NCI-H446 treated with DMSO at 0.1 percent for 48 hours (cell line): ENCODE measurements at places on chromosomes 4 and X.

- DNase-seq: no peak
These were observed 25.8 kb upstream of the LIMCH1 start for GRCh38 chr4:41512136-41512535.

DNA sequence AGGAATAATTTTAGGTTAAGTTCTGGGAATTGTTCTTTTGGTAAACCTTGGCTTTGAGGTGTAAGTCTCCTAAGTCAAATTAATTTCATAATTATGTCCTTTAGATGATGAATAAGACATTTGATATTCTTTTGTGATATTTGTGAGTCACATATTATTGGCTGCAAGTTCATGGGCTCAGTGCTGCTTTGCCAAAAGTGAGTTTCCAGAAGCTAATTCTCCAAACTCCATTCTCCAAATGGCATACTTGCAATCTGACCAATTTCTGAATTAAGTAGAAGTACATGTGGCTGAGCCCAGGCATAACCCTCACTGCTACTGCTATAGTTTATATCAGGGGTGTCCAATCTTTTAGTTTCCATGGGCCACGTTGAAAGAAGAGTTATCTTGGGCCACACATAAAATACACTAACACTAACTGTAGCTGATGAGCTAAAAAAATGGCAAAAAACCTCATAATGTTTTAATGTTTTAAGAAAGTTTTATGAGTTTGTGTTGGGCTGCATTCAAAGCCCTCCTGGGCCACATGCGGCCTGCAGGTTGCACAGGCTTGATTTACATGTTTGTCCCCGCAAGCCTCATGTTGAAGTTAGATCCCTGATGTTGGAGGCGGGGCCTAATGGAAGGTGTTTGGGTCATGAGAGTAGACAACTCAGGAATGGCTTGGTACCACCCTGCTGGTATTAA lies 196.1 kb downstream of the ZNF330 start:
- no peak for DNase-seq

- no peak for DNase-seq
These were observed 313.4 kb upstream of the SLC7A11 start for GRCh38 chr4:138555584-138555983.

DNA sequence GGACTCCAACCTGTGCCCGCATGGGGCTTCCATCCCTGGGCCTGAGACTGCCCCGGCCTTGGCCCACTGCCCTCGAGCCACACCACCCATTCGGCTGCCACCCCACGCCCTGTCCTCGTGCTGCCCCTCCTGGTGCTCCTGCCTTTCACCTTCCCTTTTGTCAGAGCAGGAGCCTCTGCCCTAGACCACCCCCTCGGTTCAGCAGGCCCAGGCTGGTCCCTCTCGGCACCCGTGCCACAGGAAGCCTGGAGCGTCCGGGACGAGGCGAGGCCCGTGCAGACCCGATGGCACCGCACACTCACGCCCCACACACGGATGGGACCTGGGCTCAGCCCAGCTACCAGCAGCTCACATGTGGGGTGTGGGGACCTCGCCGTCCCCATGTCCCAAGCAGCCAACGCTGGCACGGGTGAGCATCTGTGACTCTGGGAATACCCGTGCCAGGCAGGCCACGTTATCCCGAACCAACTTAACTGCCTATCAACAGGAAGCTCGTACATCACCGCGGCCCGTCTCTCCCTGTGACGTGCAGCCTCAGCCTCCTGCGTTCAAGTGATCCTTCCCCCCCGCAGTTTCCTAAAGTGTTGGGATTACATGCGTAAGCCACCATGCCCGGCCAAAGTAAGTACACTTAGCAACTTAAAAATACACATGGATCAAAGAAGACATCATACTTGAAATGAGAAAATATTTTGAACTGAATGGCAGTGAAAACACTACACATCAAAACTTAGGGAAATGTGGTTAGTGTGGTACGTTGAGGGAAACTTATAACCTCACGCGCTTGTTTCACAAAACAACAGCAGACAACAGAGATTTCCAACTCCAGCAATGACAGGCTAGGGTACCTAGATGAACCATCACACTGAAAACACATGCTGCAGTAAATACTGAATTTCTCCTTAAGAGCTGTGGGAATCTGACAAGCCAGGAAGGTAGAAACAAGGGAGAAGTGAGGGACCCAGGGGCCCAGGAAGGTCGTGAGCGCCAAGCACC lies 29.0 kb downstream of the LRPAP1 start:
- no peak for DNase-seq

DNA sequence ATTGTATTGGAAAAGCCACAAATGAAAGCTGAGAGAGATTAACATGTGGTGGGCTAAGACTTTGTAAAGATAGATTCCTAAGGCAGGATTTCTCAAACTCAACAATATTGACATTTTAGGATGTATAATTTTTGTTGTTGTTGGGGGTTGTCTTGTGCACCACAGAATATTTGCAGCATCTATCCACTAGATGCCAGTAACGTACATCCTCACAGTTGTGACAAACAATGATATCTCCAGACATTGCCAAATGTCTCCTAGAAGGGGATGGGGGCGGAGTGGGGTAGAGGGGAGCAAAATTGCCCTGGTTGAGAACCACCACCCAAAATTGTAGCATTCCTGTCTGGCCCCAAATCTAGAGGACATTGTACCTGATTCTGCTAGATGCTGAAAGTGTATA lies 14.7 kb upstream of the CBR4 start:
- DNase-seq: peak; percentile 32

GRCh38 chr4:15753786-15754185 lies 24.3 kb upstream of the CD38 start:
- DNase-seq: no peak

DNA sequence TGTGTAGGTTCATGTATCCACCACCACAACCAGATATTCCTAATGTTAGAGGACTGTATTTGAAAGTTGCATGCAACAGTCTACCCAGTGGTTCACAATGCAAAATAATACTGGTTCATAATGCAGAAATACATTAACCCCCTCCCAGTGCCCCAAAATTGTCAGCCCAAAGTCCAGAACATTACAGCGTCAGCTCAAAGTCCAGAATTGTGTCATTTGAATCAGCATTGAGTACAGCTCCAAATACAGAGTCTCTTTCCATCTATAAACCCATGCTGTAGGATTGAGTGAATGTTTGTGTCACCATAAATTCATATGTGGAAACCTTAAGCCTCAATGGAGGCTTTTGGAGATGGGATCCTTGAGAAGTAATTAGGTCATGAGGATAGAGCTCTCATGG lies 54.0 kb downstream of the MCUB start:
- DNase-seq: no peak

DNA sequence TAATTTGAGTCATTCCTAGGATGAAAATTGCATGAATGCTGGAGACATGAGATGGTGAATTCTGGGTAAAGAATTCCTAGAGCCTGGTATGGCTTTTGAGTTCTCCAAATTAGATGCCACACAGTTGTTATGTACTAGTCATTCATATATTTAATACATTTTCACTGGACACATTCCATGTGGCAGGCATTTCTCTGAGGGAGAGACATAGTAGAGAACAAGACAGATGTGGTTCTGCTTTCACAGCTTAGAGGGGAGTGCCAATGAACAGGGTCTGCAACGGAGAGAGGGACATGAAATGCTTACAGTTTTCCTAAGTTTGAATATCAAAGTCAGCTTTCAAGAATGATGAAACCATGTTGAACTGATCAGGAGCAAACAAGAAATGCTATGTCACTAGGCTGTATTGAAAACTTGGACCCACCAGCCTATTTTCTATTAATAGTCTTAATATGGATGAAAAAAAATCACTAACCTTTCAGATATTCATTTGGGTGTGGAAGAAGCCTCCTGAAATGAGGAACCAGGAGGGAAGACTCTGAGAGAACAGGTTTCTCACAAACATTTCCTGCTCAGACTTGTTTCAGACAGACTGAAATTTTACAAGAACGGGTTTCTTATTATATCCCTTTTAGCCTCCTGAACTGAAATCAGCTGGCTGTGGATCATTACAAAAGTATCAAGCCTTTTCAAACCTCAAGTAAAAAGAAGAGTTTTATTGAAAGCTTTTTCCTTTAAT lies 276.0 kb upstream of the TET2 start:
- no peak for DNase-seq

DNA sequence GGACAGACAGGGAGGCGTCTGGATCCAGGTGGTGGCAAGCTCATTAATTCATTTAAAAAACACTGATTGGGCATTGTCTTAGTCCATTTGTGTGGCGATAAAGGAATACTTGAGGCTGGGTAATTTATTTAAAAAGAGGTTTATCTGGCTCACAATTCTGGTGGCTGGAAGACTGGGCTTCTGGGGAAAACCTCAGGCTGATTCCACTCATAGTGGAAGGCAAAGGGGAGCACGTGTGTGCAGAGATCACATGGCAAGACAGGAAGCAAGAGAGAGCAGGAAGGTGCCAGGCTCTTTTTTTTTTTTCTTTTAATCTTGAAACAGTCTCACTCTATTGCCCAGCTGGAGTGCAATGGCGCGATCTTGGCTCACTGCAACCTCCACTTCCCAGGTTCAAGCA lies 100.2 kb upstream of the METTL14 start:
- DNase-seq: no peak

GRCh38 chr4:42101446-42101975 lies 50.9 kb downstream of the BEND4 start:
- no peak for DNase-seq

- no peak for DNase-seq
These were observed 1294.9 kb downstream of the ADGRL3 start for GRCh38 chr4:62495032-62495431.

DNA sequence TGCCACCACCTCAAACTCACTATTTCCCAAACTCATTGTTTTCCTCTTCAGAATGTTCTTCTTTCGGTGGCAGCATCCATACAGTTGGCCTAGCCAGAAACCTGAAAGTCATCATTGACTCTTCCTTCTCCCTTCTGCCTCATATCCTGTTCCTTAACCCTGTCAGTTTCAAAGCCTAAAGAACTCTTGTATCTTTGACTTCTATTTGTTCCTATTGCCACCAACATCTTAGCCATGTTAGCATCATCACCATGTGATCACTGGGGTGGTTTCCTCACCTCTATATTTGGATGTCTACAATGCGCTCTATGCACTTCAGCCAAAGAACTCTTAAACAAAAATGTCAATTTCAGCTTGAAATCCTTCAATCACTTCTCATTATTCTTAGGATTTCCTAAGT lies 29.0 kb downstream of the DDX60L start:
- DNase-seq: no peak

- no peak for DNase-seq
These were observed 105.5 kb downstream of the PRRG1 start for GRCh38 chrX:37454537-37455285.

DNA sequence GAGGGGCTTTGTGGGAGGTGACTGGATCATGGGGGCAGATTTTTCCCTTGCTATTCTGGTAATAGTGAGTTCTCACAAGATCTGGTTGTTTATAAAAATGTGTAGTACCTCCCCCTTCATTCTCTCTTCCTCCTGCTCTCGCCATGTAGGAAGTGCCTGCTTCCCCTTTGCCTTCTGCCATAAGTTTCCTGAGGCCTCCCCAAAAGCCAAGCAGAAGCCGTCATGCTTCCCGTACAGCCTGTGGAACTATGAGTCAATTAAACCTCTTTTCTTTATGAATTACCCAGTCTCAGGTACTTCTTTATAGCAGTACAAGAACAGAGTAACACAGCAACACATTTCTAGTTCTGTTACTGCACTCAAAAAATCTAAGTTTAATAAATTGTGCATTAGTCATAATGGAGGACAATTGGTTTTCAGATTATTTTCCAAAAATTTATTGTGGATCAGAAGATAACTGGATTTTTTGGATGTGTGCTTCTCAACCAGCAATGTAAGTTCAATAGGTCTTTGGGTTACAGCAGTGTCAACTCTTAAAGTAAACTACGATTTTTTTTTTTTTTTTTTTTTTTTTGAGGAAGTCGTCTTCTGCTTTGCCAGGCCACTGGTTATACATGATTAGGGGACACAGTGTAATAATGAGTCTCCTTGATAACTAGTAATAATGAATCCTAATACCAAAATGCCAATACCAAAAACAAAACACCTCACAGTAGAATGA lies 69.9 kb downstream of the CHIC2 start:
- no peak for DNase-seq

DNA sequence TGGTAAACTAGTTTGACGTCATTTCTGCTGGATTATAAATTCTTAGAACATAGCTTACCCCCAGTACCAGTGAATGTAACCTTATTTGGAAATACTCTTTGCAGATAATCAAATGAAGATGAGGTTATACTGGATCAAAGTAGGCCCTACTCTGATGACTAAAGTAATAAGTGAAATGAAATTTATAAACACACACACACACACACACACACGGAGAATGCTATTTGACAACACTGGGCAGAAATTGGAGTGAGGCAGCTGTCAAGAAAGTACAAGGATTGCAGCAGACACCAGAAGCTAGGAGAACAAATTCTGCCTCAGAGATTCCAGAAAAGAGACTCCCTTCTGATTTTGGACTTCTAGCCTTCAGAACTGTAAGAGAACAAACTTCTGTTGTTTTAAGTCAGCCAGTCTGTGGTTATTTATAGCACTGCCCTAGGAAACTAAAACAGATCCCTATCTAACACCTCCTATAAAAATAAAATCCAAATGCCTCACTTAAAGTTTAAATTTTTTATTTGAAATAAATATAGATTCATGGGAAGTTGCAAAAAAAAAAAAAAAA lies 448.6 kb downstream of the PCDH18 start:
- DNase-seq: no peak

DNA sequence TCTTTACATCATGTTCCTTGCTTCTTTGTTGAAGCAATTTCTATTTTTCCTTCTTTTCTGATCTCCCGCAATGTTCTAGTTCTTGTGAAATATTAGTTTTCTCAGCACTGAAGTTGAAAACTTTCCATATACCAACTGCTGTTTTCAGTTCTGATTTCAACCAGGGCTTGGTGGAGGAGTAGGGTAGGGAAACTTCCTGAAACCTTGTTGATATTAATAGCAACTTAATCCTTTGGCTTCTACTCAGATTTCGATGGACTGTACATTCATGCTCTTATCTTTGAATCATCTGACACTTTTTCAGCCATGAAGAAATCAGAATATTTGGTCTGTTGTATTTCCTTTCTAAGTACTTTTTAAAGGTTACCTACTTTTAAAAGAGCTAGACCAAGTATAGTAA lies 315.8 kb downstream of the RPA4 start:
- DNase-seq: no peak
